NCI-H2171 (cell line): ENCODE measurements at places on chromosomes 2 and 18.
A peak's percentile ranks its signal among the peaks of the same experiment; 100 is the strongest.

DNA sequence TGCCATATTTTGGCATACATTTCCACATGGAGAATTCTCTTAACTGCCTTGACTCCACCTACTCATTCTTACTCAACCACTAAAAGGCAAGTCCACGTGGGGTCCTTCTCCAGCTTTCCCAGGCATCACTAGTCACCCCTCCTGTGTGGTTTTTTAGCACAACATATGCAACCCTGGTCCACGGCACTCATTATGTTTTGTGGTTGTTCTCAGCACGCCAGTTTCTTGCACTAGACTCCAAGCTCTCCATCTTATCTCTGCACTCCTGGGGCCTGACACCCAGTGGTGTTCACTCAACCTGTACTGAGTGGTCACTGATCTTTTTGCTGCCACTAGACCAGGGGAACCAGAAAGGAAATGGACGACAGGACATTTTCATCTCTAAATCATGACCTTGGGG lies 18.0 kb downstream of the MARCHF4 start:
- DNase-seq, result no peak

GRCh38 chr2:66443186-66443978 lies 8.5 kb downstream of the MEIS1 start:
- DNase-seq, result no peak

DNA sequence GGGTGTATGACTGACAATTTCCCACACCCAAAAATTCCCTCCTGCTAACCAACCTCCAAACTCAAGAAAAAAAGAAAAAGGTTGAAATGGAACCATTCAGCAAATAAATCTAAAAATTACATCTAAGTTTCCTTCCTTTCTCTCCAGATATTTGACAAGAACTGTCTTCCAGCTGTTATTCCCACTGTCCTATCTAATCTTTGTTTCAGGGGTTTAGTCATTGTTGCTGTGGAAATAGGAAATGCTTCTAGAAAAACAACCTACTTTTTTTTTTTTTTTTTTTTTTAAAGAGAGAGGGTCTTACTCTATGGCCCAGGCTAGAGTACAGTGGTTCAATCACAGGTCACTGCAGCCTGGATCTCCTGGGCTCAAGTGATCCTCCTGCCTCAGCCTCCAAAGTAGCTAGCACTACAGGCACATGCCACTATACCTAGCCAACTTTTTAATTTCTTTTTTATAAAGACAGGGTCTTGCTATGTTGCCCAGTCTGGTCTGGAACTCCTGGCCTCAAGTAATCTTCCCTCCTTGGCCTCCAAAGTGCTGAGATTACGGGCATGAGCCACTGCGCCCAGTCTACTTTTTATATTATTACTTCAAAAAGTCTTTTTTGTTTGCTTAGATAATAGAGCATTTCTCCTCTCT lies 88.1 kb downstream of the ITSN2 start:
- DNase-seq, result no peak

GRCh38 chr18:55997151-55997561 lies 409.2 kb upstream of the TCF4 start:
- no peak for DNase-seq

DNA sequence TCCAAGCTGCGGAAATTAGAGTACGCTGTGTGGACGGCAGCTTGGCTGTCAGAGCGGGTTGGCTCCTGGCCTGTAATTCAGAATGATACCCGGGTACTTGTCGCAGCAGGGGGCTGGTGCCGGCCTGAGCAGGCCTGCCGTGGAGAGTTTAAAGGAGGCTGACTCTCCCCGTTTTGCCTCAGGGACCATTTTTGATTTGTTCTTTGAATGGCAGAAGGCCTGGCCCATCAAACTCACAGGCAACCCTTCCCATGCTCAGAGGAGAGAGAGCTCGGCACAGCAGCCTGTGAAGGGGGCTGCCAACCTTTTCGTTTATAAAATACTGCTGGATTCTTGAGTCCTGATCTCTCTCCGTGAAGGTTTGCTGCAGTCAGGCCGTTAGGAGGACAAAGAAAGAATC lies 151.3 kb downstream of the KLHL29 start:
- DNase-seq, result no peak

- DNase-seq, result no peak
Observed at GRCh38 chr2:147051248-147051647, 793.6 kb upstream of the ACVR2A start.

DNA sequence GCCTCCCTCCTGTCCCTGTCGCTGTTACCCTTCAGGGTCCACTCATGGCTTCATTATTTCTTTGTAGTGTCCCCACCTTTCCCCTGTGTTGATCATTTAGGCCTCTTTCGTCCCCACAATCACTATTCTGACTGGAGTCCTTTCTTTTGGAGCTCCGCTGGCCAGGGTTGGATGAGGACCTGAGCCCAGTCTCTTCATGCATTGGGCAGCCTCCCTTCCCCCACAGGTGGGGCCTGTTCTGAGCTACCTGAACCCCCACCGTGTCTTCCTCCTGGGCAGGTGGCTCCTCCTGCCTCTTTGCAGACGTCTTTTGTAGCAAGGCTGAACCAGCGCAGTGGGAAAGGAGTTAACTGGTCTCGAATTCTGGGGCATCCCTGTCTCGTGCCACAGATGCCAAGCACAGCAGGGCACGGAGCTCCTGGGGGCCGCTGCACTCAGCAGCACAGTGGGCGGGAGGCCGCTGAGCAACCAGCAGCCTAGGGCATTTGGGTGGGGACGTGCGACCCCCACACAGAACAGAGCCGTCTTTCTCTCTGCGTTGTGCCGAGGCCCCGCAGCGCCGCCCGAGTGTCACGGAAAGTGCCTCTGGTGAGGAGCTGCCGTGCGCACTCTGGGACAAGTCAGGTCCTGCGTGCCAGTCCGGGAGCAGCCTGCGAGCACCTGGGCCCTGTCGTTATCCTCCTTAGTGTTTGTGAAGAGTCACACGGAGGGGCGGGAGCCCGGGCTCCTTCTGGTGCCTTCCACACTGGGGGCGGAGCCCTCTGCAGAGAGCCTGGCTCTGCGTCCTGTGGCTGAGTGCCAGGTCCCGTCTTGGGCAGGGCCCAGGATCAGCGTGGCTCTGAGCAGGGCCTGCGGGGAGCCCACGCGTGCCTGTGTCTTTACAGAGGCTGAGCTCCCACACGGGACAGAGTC lies 130.1 kb downstream of the NFATC1 start:
- DNase-seq, result peak; percentile 62

- no peak for DNase-seq
Observed at GRCh38 chr18:70366174-70366573, 77.3 kb downstream of the SOCS6 start.

DNA sequence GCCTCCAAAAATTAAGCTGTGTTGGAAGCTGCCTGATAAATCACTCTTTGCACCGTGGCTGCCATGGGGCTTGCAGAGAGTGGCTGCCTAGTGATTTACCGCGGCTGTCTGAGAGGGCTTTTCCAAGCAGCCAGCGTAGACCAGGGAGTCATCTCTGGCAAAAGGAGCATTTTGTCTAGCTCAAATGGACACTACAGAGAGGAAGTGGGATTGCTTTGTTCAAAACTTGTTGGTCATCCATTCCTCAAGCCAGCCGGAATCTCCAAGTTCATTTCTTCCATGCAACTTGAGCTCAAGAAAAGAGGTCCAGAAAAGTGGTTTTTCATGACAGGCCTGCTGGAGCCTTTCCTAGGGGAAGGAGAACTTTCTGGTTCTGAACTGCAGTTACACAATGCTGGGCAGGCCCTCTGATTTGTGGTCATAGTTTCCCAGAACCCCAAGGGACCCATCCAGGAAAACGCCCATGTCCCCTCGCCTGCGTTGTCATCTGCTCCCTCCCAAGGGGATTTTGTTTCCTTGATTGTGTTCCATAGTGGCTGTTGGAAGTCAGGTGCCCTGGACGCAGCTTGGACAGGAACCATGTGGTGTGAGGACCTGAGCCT lies 108.1 kb downstream of the TRIB2 start:
- DNase-seq, result no peak

GRCh38 chr2:160418398-160418765 lies 75.2 kb downstream of the RBMS1 start:
- no peak for DNase-seq

- no peak for DNase-seq
Observed at GRCh38 chr2:240309214-240309613, 126.2 kb upstream of the GPC1 start.

DNA sequence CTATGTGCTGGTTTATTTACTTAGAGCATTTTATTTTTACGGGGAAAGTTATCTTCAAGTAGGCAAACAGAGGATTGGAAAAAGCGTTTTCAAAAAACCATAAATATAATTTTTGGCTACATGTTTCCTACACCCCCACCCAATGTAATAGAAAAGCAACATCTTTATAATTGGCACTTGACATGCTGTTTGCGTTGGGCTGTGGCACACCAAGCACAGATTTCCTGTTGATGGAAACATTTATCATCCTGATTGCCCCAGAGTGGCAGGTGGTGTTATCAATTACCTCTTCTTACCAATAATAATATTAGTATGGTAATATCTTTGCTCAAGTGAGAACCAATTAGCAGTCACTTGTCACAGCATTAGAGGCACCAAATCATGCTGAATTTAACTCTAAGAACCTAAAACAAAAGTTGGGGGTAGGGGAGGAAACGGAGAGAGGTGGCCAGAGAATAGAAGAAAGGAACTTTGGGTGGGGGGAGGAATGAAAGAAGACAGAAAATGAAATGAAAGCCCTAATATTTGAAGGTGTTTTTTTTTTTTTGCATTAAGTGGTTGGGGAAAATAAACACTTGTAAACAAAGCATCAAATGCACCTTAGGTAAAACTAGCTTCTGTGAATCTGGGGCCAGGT lies 3.8 kb upstream of the SALL3 start:
- DNase-seq, result no peak

GRCh38 chr2:160203422-160203821 lies 3.4 kb upstream of the ITGB6 start:
- no peak for DNase-seq

GRCh38 chr18:36312806-36313395 lies 15.4 kb downstream of the FHOD3 start:
- DNase-seq, result no peak

GRCh38 chr18:23941791-23942190 lies 72.8 kb upstream of the TTC39C start:
- DNase-seq, result no peak

DNA sequence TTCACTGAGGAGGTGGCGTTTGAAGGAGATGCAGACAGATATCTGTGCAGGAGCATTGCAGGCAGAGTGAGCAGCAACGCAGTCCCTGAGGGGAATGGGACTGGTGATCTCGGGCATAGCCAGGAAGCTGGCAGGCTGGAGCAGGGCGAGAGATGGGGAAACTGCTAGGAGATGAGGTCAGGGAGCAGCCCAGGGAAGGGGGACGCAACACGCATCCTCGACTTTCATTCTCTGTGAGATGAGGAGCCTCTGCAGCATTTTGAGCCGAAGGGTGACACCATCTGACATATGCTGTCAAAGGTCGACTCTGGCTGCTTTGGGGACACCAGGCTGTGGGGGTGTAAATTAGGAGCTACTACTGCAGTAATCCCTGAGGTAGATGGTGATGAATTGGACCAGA lies 4.3 kb upstream of the CHRNA1 start:
- DNase-seq, result no peak

- no peak for DNase-seq
Observed at GRCh38 chr2:164562666-164563065, 58.6 kb downstream of the GRB14 start.

DNA sequence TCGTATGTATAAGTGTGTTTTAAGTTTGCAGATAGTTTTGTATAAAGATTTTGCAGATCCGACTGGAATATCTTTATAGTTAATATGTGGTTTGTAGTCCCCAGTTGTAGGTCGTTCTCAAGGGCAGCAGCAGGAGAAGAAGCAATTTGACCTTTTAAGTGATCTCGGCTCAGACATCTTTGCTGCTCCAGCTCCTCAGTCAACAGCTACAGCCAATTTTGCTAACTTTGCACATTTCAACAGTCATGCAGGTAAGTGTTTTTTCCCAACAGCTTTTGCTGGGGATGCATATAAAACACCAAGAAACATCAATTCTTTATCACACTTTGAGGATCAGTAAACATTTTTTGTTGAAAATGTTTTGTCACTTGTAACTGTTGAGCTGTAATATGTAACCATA lies 52.7 kb downstream of the AGFG1 start:
- no peak for DNase-seq

GRCh38 chr2:233060980-233061590 lies 943 bp downstream of the INPP5D start:
- no peak for DNase-seq

DNA sequence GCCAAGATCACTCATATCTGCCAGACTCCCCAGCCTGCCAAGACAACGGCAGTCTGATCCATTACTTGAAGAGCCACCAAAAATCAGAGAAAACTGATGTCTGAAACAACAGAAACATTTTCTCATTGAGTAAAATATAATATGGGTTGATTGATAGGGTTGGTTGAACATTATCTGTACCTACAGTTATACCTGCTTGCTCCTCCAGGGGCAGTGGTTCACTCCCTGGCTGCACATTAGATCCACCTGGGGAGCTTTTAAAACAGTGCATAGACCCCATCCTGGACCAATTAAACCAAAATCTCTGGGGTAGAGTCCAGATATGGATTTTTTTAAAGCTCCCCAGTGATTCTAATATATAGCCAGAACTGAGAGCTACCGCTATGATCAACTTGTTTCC lies 43.6 kb upstream of the SLC14A2 start:
- no peak for DNase-seq

DNA sequence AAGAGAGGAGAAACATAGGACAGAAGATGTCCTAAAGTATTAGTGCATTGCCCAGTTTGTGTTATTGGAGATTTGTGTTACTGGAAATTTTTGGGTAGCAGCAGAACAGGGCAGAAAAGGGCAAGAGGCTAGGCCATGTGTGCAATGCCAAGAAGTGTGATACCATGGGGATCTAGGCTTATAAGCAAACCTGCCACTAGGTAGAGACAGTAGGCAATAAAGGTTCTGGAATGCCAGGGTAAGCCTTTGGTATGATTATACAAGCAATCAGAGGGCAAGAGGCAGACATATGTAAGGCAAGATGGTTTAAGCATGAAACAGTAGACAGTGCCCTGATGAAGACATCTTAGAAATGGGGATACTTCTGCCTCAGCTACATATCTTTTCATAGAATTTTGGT lies 12.3 kb upstream of the CERS6 start:
- no peak for DNase-seq

- DNase-seq, result no peak
Observed at GRCh38 chr18:24462838-24463775, 2.7 kb downstream of the HRH4 start.

DNA sequence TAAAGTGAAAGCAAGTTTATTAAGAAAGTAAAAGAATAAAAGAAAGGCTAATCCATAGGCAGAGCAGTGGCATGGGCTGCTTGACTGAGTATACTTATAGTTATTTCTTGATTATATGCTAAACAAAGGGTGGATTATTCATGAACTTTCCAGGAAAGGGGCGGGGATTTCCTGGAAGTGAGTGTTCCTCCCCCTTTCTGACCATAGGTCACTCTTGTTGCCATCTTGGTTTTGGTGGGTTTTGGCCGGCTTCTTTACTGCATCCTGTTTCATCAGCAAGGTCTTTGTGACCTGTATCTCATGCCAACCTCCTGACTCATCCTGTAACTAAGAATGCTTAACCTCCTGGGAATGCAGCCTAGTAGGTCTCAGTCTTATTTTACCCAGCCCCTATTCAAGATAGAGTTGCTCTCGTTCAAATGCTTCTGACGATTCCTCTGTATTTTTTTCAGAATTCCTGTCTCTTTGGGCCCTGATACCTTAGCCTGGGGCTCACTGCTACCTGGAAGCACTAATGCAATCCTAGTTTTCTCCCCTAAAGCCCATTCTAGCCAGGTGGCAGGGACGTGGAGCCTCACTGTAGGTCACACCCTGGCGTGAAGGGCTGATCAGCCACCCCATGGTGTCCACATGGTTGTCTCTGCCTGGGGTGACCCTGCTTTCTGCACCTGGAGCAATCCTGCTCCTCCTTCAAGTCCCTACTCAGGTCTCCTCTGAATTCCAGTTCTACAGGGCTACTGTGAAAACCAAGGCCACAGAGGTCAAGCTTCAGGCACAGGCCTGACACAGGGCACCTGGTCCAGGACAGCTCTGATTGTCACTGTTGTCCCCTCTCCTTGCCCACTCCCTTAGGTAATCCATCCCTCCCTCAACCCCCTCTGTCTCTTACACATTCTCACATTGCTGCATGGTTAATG lies 6.0 kb upstream of the SLC35F6 start:
- no peak for DNase-seq
